ENCODE measurements at places on chromosomes 12 and 14.
A peak's percentile ranks its signal among the peaks of the same experiment; 100 is the strongest.

DNA sequence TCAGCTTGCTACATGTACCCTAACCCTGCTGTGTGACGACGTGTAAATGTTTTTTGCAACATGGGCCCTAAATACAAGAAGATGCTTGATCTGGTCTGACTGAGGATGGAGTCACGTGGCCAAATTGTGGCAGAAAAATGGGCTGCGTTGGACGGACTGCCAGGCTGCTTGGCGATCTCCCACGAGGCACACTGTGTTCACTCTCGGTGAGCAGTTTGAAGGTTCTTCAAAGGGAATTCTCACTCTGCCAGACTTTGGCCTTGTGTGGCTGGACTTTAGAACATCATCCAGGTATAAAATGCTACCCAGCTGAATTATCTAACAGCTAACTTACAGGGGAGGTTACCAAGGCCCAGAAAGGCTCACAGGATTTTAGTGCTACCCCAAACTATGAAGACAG, 85.1 kb downstream of the KDM2B start:
- DNase-seq, result no peak

GRCh38 chr14:63436286-63437098, 106.7 kb downstream of the PPP2R5E start:
- no peak for DNase-seq

DNA sequence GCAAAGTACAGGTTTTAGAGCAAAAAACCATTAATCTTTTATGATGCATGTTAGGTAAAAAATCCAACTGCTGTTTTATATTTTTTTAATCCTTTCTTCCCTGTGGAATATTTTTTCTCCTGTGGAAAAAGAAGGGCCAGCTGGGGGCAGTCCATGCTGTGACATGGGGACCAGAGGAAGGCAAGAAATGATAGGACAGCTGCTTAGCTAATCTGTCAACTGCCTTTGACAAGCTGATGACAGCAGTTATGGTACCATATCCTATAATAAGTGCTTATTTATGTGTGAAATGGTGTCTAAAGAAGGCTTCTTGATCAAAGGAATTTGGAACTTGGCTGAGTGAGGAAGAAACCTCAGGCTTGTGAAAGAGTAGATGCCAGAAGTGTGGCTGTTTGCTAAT, 452.4 kb upstream of the NOVA1 start:
- no peak for DNase-seq

DNA sequence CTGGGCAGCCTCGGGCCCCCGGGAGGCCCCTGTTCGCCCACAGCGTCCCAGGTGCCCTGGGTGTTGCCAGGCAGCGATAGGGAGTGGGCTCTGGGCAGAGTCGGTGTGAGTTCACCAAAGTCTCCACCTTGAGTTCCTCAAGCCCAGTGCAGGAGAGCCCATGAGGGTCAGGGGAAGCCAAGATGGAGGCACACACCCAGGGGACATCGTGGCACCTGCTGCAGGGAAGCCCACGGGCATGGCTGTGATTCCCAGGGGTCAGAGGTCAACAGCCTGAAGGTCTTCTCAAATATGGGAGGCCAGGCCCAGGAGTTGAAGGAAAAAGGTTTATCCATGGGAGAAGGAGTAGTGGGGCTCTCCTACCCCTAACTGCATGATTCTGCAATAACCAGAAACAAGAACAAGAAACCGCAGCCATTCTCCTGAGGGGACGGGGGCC, 148.8 kb downstream of the ADGRD1 start:
- DNase-seq, result no peak

DNA sequence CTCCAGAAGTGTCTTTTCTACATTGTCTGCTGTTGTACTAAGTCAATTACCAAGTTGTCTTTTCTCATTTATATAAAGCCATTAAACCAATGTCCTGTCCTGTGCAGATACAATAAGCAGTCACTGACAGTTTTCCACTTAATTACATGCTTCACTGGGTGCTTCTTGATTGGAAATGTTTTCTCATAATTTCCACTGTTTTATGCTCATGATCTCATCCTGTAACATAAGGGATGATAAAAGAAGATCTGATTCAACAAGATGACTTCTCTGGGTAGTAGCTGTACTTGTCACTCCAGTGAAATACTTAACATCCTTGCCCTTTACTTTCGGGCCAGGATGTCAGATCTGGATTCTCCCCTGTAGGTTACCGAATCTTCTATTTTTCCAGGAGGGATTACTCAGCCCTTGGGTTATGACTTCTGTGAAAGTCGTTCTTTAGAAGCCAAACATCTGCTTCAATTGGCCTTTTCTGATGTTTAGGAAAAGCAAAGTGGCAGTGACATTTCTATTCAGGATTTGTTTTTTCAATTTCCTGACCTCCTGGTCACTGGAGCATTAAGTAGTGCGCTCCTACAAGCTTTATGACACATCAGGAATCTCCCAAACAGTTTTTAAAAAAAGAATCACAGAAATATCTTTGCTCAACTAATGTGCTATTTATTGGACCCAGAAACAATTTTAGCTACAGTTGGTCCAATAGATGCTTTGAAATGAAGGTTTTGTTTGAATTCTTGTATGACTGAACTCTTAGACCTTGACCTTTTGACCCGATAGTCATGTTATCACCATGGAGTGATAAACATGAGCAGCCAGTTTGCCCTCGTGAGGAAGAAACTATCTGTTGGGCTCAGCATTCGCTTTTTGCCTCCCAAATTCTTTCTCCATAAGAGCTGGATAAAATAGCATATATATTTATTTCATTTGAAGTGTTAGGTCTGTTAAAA, 234.5 kb upstream of the SSTR1 start:
- DNase-seq, result no peak

GRCh38 chr14:78982551-78982950, 812.4 kb downstream of the NRXN3 start:
- no peak for DNase-seq

GRCh38 chr12:65282840-65283239, 4.4 kb downstream of the MSRB3 start:
- DNase-seq, result no peak

- DNase-seq, result no peak
Measured at GRCh38 chr12:96334502-96334901, 65.7 kb downstream of the CDK17 start.

DNA sequence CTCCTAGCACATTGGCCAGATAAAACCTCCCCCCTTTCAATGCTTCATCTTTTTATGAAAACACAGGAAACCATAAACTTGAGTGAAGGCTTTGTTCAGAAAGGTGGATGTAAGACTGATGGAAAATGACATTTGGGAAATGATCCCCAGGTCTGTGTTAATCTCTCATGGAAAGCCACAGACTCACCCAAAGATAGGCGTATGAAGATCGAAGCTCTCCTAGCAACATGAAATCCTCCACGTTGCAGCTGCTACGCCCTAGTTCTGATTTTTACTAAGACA, 63.4 kb upstream of the PTGR2 start:
- no peak for DNase-seq

DNA sequence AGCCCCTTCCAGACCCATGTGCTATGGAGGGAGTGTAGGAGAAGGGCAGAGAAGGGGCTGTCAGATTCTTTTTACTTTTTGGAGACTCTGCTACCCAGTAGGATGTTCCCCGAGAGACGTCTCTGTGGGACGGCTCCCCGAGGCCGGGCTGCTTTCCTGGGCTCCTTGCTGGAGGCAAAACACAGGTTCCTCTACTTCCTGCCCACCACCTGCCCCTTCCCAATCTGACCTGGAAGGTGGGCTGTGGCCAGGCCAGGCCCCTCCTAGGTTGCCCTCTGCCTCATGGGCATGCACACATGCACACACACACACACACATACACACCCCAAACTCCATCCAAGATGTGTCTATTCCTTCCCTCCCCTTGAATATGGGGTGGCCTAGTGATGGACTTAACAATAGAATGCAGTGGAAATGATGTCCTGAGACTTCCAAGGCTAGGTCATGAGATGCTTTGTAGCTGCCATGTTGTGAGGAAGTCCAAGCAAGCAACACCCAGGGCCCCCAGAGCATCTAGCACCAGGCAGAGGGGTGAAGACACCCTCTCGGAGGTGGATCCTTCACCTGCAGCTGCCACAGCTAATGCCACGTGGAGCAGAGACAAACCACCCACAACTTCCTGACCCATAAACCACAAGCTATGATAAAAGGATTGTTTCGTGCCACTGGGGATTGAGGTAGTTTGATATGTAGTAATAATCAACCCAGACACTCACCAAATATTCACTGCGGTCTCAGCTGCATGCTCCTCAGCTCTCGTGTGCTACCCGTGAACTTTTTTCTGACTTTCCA, 1.6 kb upstream of the ASB2 start:
- no peak for DNase-seq

DNA sequence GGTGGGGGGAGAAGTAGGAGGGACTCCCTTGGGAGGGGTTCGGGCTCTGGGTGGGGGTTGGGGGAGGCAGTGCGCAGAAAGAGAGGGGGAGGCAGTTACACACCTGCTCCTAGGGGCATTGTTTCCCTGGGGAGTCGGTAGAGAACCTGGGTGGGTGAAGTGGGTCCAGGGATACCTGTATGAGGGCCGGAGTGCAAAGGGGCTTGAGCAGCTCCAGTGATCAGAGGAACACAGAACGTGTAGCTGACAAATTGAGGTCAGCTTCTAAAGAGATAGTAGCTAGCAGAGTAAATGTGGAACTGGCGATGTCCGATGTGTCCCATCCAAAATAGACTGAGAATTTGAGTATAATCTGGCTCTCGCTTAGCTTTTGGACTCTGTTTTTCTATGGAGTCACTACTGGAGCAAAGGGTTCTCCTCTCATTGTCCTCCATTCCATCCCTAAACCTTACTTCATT, 502 bp downstream of the SMARCD1 start:
- DNase-seq, result peak; percentile 73

DNA sequence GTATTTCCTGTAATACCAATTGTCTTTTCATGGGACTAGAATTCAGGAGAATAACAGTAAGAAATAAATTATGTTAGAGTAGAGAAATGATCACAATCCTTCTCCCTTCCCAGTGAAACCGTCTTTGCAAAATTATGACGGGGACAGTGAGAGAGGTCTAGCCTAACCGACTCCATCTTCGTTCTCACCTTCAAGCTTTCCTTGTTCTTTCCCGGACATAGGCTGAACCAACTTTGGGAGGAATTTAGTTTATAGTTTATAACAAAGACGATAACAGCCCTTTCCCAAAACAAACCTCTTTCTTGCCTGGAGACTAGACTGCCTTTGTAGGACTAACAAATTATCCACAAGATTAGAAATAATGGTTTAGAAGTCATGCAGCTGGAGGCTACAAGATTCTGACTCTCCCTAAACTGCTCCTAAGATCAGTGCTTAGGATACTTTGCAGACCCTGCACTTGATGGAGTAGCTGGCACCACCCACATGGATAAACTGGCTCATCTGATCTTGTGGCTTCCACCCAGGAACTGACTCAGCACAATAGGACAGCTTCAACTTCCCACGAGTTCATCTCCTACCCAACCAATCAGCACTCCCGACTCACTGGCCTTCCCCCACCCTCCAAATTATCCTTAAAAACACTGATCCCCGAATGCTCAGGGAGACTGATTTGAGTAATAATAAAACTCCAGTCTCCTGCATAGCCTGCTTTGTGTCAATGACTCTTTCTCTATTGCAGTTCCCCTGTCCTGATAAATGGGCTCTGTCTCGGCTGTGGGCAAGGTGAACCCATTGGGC, 521.2 kb upstream of the TBX3 start:
- DNase-seq, result no peak

DNA sequence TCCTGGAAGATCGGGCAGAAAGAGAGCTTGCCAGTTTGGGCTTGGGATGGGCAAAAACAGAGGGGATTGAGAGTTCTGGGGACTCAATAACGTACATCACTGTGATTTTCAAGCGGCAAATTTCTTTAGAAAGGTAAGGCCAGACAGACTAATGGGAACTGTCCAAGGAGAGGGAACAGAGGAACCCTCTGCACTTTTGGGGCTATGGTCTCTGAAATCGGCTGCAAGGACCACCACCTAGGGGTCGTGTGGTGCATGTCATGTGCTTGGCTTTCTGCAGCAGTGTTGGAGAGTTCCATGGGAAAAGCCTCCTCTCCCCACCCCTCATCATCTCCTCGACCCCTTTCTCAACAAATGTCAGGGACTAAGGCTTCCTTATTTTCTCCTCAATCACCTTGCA, 79.6 kb downstream of the PPM1A start:
- DNase-seq, result no peak

DNA sequence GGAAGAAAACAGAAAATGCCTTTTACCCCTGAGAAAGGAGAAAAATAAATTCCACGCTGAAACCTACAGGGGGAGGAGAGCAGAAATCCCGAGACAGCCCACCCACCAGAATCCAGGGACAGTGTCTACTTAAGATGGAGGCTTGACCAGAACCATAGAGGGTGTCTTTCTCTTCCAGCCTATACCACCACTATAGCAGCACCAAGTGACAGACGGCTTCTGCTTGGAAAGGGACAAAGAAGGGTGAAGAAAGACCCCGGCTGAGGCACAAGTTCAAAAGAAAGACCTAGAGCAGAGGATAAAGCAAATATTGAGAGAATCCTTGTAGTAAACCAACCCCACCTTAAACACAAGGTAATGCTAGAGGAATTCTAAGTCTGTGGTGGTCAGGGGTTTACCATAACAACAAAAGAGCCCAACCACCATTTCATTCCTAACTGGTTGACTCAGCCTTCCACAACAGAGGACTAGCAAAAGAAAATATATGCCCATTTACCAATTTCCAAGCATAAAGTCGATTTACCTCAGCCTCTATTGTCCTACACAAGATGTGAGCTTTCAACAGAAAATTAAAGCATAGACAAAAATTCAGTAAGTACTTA, 105.3 kb upstream of the FOXG1 start:
- no peak for DNase-seq

DNA sequence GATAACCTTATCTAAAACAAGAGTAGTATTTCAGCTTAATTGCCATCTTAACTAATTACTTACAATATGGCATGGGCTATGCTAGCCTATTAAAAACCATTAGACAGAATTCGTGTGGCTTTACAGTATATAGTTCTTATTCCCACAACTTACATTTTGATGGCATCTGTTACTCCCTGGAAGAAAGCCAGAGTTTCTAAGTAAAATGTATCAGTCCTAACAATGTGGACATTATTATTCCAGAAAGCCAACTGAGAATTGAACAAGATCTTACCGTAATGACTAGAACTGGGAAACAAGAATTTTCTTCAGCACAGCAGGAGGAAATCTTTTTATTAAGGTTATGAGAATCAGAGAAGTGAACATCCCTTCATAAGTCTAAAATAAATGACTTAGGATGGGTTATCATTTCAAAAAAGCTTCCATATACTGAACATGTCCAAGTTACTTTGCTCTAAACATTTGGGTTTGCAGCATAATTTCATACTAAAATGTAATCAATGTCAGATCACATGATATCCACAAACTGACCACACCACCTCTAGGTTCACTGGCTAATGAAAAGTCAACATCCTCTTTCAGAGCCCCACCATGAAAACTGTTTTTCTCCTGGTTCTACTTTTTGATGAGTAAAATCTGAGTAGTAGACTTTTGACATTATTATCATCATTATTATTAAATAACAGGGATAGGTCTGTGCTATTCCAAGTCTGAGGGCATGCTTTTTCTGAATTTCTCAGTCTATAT, 179.7 kb downstream of the SSPN start:
- no peak for DNase-seq

GRCh38 chr12:94717108-94717507, 66.8 kb upstream of the TMCC3 start:
- no peak for DNase-seq

DNA sequence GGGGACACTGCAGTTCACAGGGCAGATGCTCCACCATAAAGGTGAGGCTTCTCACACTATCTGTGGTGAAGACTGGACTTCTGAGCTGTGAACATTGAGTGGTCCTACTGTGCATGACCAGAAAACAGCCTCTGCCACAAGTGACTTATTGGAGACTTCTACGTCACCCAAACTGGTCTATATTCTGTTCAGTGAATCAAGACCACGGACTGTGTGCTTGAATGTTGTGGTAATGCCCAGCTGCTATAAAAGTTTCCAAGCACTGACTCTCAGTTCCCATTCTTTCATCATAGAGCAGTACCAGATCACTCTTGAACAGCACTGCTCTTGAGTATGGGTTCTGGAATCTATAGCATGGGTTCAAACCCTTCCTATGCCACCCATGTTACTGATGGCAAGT, 4.8 kb upstream of the PLEK2 start:
- DNase-seq, result no peak

Data from C1 segment of cervical spinal cord (tissue), 14 donors.